GM12878 (cell line): ENCODE measurements at places on chromosomes 4 and X. TPM values are rescaled to one million over a fixed set of nuclear protein-coding genes. Genes with fewer than 3 reads are reported as not detected.

DNA sequence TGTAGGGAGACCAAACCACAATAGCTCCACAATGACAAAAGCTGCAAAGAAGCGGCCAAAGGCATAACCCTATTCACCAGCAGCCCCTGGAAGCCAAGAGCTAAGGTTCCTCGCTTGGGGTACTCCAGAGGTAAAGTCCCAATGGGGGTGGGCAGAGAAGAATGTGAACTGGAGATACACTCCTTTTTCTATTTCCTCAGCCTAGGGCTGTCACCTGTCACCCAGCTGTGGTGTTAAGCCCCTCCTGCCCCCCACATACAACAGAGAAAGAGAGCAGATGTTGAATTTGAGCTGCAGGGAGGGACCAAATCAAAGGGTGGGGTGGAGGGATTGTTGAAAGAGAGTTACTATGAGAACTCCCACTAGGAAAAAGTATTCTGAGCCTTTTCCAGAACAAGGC, 26.1 kb downstream of the AMOT start:
- no peak overlapping the region for H3K4me3 ChIP-seq
- no peaks in the 10 kb centered on the region for H3K36me3 ChIP-seq
- no peaks in the 10 kb centered on the region for H3K4me1 ChIP-seq

- no peak overlapping the region for H3K27ac ChIP-seq
- H3K4me1 ChIP-seq = no peaks in the 10 kb centered on the region
- H3K27me3 ChIP-seq = no peaks in the 10 kb centered on the region; the same call in 1 of the 2 replicates
- H3K4me3 ChIP-seq = no peak overlapping the region
- no peak for DNase-seq
Measured at GRCh38 chrX:151031391-151031975, 48.3 kb downstream of the HMGB3 start.

POU4F2 gene
- not detected in 2 replicates for polyA plus RNA-seq

GAGE13 gene
- polyA plus RNA-seq = not detected in 2 replicates

- no peak for DNase-seq
- H3K36me3 ChIP-seq = no peaks in the 10 kb centered on the region
- no peak overlapping the region for H3K27ac ChIP-seq
- no peaks in the 10 kb centered on the region for H3K4me1 ChIP-seq
Measured at GRCh38 chr4:79385641-79386040, 22.4 kb downstream of the GK2 start.
